Upper lobe of right lung (tissue), 1 donor: ENCODE measurements at places on chromosomes 11 and 22. TPM values are rescaled to one million over a fixed set of nuclear protein-coding genes. Genes with fewer than 3 reads are reported as not detected.
A peak's percentile ranks its signal among the peaks of the same experiment; 100 is the strongest.

Gene CHADL
- total RNA-seq = 3.4 TPM

Gene PRR33
- total RNA-seq = not detected

DNA sequence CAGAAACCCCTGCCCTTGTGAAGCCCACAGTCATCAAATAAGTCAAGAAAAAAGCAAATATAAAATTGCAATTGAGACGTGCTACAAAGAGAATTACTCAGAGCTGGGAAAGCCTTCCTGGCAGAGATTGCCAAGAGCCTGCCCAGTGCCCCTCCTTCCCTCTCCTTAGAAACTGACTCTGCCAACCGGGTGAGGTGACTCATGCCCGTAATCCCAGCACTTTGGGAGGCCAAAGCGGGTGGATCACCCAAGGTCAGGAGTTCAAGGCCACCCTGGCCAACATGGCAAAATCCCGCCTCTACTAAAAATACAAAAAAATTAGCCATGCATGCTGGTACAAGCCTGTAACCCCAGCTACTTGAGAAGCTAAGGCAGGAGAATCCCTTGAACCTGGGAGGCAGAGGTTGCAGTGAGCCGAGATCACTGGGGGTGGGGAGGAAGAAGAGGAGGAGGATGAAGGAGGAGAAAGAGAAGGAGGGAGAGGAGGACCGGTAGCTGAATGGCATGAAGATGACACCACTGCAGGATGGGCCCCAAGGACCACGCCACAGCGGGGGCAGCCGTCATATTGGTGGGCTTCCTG lies 76.1 kb upstream of the RTL6 start:
- peaks cover 5% of the 10 kb centered on the region for H3K27me3 ChIP-seq
- H3K36me3 ChIP-seq = no peaks in the 10 kb centered on the region
- H3K27ac ChIP-seq = no peak overlapping the region
- H3K4me1 ChIP-seq = no peaks in the 10 kb centered on the region

- DNase-seq = peak; percentile 45
- H3K27ac ChIP-seq = no peak overlapping the region
- H3K27me3 ChIP-seq = peaks cover 7% of the 10 kb centered on the region
- H3K4me1 ChIP-seq = no peaks in the 10 kb centered on the region
- no peaks in the 10 kb centered on the region for H3K36me3 ChIP-seq
These were observed 64.5 kb upstream of the B3GAT1 start for GRCh38 chr11:134476435-134477021.

DNA sequence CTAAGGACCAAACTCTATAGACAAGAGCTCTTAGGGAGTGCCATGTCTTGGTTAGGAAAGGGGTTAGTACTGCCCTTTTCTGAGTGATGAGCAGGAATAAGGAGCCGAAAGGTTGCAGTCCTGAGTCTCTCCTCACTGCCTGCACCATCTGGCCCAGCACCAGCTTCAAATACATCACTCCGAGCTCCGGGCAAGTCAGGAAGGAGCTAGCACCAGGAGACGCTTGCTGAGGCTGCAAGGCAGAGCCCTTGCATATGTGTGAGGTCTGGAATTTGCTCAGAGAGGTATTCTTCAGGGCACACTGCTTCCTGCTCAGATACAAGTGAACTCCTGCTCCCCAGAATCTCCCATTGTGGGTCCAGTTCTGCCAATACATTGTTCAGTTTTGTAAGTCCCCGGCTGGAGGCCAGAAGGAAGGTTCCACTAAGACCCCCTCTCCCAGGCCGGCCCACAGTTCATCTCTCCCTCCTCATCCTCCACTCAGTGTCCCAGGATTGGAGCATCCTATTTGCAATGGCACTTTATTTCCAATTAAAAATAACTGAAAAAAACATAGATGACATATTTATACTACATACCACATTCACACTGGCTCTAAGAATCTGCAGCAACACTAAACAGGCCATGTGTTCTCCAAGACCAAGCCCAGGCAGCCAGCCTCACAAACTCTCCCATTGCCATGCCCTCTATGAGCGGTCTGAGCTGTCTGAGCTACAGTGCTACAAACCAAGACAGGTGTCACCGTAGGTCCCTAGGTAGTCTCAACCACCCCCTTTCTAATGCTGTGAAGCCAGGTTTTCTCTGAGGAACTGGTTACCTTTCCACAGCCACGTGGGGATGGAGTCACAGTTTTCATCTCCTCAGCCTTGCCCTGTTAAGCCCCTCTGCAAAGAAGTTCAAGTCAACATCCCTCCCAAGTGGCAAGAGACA lies 55.1 kb upstream of the SPATA19 start:
- H3K4me1 ChIP-seq = no peaks in the 10 kb centered on the region
- no peaks in the 10 kb centered on the region for H3K36me3 ChIP-seq
- no peaks in the 10 kb centered on the region for H3K27me3 ChIP-seq
- H3K4me3 ChIP-seq = no peak overlapping the region
- no peak for DNase-seq
- no peak overlapping the region for H3K27ac ChIP-seq
